ENCODE measurements at places on chromosomes 12 and 14.

GRCh38 chr12:57615637-57616036 lies 4.4 kb downstream of the ARHGEF25 start:
- DNase-seq, result no peak

DNA sequence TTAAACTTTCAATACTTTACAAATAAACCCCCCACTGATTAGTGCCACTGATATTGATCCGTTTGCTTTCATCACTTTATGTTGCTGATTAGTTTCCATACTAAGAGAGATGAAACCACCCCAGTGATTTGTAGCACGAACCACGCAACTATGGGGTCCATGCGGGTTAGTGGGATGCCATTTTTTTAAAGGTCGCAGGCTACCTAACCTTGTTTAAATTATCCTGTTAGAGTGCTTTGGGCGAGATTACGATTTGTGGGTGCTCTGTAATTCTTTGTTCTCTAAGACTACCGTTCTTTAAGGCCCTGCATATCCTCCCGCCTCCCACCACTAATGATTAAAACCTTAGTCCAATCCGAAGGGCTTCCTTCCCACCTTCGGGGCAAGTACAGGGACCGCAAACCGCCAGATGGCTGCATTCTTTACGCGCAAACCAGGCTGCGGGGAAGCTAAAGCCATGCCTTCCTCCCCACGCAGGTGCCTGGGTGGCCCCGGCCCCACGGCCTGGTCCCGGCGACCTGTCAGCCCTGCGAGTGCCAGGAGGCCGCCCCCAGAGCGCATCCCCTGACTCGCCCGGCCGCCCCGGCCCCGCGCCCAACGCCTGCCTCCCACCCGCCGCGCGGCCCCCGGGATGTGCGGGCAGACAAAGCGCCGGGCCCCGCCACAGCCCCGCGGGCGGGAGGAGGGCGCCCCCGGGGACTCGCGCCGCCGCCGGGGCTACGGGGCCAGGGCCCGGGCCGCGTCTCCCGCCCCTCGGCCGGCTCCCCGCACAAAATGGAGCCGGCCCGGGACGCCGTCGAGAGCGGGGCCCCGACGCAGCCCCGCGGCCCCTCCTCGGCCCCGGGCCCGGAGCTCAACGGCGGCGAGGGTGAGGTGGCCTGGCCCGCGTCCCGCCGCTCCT lies 759 bp downstream of the NFYB start:
- DNase-seq, result no peak

DNA sequence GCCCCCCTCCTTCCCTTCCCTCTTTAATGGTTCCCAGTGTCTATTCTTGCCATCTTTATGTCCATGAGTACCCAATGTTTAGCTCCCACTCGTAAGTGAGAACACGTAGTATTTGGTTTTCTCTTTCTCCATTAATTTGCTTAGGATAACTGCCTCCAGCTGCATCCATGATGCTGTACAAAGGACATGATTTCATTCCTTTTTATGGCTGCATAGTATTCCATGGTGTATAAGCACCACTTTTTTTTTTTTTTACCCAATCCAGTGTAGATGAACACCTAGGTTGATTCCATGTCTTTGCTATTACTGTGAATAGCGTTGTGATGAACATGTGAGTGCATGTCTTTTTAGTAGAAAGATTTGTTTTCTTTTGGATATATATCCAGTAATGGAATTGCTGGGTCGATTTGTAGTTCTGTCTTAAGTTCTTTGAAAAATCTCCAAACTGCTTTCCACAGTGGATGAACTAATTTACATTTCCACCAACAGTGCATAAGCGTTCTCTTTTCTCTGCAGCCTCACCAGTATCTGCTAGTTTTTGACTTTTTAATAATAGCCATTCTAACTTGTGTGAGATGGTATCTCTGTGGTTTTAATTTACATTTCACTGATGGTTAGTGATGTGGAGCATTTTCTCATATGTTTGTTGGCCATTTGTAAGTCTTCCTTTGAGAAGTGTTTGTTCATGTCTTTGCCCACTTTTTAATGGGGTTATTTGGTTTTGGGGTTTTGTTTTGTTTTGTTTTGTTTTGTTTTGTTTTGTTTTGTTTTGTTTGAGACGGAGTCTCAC lies 26.0 kb downstream of the RPS29 start:
- DNase-seq, result no peak

GRCh38 chr12:61687407-61687806 lies 572.8 kb upstream of the USP15 start:
- no peak for DNase-seq

DNA sequence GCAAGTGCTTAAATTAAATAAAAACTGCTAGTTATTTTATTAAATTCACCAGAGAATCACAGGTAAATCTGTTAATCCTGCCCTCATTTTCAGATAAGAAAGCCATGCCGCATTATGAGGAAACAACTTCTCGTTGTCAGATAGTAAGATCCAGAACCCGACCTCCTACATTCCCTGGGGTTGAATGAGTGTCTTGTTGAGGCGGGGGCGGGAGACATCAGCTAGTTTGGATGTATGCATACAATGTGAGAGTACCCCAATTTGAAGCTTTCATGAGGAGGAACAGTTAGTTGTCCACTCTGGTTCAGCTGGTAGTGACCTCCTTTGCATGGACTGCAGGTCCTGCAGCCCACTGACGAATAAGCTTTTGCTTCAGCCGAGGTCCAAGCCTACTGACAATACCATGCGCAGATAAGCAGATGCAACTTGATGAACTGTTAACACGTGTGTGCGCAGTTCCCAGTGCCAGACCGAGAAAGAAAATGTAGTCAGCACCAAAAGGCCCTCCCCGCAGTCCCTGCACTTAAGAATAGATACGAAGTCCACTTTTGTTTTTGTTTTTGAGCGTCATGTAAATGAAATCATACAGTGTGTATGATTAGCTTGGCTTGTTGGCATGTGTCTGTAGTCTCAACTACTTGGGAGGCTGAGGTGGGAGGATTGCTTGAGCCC lies 34.9 kb downstream of the EVL start:
- no peak for DNase-seq

- no peak for DNase-seq
Observed at GRCh38 chr12:98403385-98403784, 112.0 kb upstream of the TMPO start.

DNA sequence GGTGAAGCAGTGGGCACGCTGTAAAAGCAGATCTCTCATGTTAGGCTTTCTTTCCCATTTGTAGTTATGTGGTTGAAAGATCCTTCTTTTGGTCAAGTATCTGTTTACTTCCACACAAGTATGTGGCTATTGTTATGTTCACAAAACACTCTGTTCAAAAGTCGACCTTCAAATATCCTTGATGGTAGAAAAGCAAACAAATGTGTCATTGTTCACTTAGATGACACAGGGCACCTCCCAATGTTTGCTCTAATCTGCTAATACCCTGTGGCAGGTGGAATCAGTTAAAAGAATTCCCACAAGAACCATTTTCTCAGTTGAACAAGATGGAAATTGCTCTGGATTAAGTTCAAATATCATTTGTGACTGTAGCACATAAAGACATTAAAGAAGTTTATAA lies 43.6 kb upstream of the NAA30 start:
- no peak for DNase-seq

- no peak for DNase-seq
Observed at GRCh38 chr14:89489761-89490437, 72.9 kb upstream of the FOXN3 start.

DNA sequence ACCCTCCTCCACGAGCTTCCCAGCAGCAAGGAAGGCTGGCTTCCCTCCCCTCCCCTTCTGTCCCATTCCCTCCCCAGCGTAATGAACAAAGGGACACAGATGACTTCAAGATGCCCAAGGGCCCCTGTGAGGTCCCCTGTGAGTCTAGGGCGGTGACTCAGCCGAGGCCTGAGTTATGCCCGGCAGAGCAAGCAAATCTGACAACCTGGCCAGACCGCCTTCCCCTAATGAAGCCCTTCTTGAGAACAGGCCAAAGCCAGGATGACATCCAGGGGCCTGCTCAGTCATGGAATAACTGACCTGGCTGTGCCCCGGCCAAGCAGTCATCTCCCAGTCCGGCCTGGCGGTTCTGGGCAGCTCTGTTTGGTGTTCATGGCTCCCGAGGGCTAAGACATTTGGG lies 89.2 kb downstream of the DICER1 start:
- DNase-seq, result no peak

- no peak for DNase-seq
Observed at GRCh38 chr14:54572316-54572715, 5.4 kb downstream of the SAMD4A start.

- no peak for DNase-seq
Observed at GRCh38 chr12:27615331-27615891, 80.8 kb upstream of the REP15 start.

- no peak for DNase-seq
Observed at GRCh38 chr12:108400481-108400880, 61.4 kb upstream of the CMKLR1 start.

- DNase-seq, result no peak
Observed at GRCh38 chr12:132268674-132269073, 60.7 kb downstream of the GALNT9 start.

- no peak for DNase-seq
Observed at GRCh38 chr12:116700066-116700465, 37.8 kb downstream of the SPRING1 start.

- DNase-seq, result no peak
Observed at GRCh38 chr12:5343711-5344110, 88.2 kb upstream of the NTF3 start.

DNA sequence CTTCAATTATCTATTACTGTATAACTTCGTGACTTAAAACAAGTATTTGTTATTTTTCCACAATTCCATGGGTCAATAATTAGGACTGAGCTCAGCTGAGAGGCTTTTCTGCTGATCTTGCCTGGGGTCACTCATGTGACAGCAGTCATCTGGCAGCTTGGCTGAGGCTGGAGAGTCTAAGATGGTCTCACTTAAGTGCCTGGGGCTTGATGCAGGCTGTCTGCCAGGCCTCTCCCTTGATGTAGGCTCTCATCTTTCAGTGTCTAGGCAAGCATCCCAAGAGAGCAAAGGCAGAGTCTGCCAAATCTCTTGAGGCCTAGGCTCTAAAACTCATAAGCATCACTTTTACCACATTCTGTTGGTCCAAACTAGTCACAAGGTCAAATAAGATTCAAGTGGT lies 93.2 kb downstream of the NKX2-1 start:
- DNase-seq, result no peak

- peak; percentile 85 for DNase-seq
Observed at GRCh38 chr14:64540208-64541202, at the start of gene HSPA2. TSS of gene HSPA2 (plus strand) at chr14:64540741. CDS start at chr14:64540850, 109 bp downstream.
